ENCODE measurements at places on chromosomes 1 and 21.

DNA sequence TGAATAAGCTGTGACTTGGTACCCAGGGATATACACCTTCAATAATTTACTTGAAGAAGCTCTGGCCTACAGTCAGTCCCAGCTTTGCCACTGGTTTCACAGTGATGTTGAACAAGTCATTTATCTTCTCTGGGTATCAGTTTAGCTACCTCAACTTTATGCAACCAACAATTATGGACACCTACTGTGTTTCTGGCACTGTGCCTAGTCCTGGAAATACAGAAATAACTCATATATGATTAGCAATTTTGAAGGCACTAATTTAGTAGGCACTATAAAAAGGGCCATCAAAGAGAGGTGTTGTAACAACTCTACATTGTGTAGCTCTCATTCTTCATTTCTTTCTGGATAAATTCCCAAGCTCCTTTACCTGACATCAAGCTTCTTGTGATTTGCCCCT lies 88.6 kb upstream of the SPATA6 start:
- no peak for DNase-seq

GRCh38 chr1:212153635-212154034 lies 118.1 kb downstream of the DTL start:
- no peak for DNase-seq

GRCh38 chr1:153984123-153984894 lies 1.8 kb downstream of the RAB13 start:
- DNase-seq = no peak

- no peak for DNase-seq
These were observed 290.5 kb upstream of the DPYD start for GRCh38 chr1:98211271-98211845.

DNA sequence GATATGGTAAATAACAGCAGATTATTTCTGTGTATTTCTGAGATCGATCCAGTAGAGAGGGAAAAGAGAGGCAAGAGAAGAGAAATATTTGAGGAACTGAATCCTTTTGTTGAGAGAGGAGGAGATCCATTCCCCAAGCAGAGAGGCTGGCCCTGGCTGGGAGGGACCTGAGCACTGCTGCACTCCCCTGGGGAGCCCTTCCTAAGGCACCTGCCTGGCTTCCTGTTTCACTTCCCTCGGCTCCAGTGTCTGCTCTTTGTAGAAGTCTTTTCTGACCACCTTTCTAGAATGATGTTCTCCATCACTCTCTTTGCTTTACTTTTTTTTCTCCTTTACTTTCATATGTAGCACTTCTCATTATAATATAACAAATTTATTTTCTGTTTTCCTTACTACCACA lies 42.3 kb upstream of the SLC6A9 start:
- DNase-seq = no peak

- DNase-seq = no peak
These were observed 6.8 kb downstream of the CFAP410 start for GRCh38 chr21:44332383-44332782.

GRCh38 chr1:37040773-37041172 lies 6.5 kb upstream of the GRIK3 start:
- DNase-seq = no peak

- DNase-seq = peak; percentile 44
These were observed 15.8 kb downstream of the ODF2L start for GRCh38 chr1:86380257-86380861.

DNA sequence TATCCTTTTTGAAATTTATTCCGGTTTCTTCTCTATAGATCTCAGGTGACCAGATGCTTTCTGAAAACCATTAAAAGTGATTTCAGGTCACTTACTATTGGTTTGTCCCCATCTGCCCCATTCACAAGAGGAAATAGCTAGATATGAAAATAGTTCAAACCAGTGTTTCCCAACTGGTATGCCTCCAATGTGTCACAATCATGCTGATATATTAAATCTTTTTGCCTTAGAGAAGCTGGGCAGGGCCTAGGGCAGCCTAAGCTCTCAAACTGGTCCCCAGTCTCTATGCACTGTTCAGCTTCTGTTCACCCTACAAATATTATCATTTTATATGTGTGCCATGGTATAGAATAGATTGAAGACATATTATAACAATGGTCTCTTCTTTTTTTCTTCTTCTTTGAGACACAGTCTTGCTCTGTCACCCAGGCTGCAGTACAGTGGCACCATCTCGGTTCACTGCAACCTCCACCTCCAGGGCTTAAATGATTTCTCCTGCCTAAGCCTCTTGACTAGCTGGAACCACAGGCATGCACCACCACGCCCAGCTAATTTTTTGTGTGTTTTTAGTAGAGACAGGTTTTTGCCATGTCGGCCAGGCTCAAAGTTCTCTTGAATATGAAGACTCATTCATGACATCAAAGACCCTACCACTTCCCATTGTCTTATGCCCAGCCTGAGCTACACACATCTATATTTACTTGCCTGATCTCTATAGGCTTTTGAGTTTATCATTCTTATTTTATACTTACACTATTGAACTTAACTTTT lies 15.7 kb downstream of the PTPN22 start:
- DNase-seq = no peak

- no peak for DNase-seq
These were observed 5.8 kb upstream of the FUBP1 start for GRCh38 chr1:77984629-77985028.

GRCh38 chr1:91769742-91770141 lies 116.2 kb downstream of the TGFBR3 start:
- DNase-seq = no peak

- DNase-seq = peak; percentile 10
These were observed 724 bp downstream of the DOCK7 start for GRCh38 chr1:62687421-62687902.

Data from CD14-positive monocyte (primary cell).